ENCODE measurements at places on chromosomes 2 and 18. TPM values are rescaled to one million over a fixed set of nuclear protein-coding genes. Genes with fewer than 3 reads are reported as not detected.

GRCh38 chr2:219722276-219722879, 94.9 kb downstream of the SLC4A3 start:
- H3K27me3 ChIP-seq: peaks cover 6% of the 10 kb centered on the region
- H3K4me1 ChIP-seq: no peaks in the 10 kb centered on the region
- H3K36me3 ChIP-seq: no peaks in the 10 kb centered on the region
- no peak overlapping the region for H3K4me3 ChIP-seq
- no peak for DNase-seq

DNA sequence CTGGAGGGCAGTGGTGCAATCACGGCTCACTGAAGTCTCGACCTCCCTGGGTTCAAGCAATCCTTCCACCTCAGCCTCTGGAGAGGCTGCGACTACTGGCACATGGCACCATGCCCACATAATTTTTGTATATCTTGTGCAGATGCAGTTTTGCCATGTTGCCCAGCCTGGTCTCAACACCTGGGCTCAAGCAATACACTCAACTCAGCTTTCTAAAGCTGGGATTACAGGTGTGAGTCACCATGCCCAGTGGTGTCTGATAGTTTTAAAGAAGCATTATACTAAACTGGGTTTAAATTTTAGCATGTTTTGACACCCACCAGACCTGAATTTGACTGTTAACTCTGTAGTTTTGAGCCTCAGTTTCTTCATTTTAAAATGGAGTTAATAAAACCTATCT, 109.4 kb upstream of the SLC38A11 start:
- H3K4me3 ChIP-seq: no peak overlapping the region
- H3K27ac ChIP-seq: no peak overlapping the region
- no peaks in the 10 kb centered on the region for H3K4me1 ChIP-seq
- no peaks in the 10 kb centered on the region for H3K36me3 ChIP-seq

GRCh38 chr2:235868645-235869044, 299.5 kb downstream of the GBX2 start:
- no peaks in the 10 kb centered on the region for H3K4me1 ChIP-seq
- no peak for DNase-seq
- no peak overlapping the region for H3K4me3 ChIP-seq
- no peaks in the 10 kb centered on the region for H3K36me3 ChIP-seq

DNA sequence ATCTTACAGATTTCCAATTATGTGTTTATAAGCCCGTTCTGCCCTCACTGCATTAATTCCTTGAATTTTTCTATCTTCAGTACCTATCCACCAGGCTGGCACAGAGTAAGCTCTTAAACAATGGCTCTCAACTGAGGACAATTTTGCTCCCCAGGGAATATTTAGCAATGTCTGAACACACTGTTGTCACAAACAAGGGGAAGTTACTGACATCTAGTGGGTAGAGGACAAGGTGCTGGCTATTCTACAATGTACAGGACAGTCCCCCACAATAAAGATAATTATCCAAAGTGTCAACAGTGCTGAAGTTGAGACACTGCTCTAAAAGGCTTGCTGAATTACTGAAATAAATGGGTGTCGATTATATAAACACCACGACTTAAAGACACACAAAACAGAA, 5.0 kb downstream of the NDUFS1 start:
- H3K4me1 ChIP-seq: peaks cover 25% of the 10 kb centered on the region
- DNase-seq: no peak
- H3K27ac ChIP-seq: no peak overlapping the region
- no peaks in the 10 kb centered on the region for H3K27me3 ChIP-seq

Gene EMILIN1
- 0.69 TPM for total RNA-seq
